HS-5 (cell line): ENCODE measurements at places on chromosomes 2 and 18.

- DNase-seq = no peak
These were observed 29.3 kb downstream of the FHOD3 start for GRCh38 chr18:36326771-36327170.

DNA sequence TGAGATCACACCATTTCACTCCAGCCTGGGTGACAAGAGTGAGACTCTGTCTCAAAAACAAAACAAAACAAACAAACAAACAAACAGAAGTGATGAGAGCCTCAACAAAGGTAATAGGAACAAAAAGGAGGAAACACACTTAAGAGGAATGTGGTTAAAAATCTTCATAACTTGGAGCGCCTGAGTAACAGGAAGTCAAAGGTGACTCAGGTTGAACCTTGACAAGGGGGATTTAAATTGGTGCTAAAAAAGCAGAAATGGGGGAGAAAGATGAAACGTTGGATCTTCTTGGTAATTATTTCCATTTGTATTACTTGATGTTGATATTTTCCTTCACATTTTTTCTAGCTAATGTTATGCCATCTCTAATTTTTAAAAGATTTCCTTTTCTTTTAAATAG, 318.5 kb upstream of the TCF4 start:
- no peak for DNase-seq

DNA sequence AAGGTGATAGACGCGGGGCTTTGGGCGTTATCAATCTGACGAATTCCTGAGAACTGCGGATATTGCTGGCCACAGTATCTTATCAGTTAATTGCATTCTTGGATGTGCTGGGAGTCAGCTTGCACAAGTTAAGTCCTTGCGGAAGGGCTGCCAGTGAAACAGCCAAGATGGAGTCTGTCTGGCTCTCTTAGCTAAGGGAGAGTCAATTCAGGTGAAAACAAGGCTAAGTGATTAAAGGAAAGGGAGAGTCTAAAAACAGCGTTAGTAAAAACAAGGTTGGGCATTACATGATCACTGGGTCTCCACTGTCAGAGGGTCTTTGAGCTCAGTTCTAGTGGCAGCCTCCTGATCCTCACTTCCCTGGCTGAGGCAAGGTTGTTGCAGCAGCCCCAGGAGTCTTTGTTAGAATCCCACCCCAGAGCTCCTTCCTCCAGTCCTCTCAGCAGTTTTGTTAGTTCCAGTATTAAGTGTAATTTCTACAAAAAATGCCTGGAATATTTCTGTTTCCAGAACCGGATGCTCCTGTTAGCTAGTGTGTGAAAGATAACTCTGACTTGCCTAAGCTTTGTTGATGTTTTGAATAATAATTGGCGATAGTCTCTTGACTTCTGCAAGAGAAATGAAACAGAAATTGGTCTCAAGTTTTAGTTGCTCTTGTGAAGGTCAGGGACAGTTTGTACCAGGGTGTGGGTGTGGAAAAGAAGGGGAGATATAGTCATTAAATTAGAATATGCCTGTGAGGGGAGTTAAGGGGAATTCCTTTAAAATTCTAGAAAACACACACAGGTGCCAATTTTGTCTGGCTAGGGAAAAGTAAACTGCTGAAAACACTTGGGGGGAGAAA, 10.6 kb downstream of the CFLAR start:
- no peak for DNase-seq

GRCh38 chr18:59547581-59548182, 149.5 kb downstream of the CCBE1 start:
- DNase-seq = no peak

GRCh38 chr2:157264099-157264498, 6.6 kb downstream of the GALNT5 start:
- DNase-seq = no peak

DNA sequence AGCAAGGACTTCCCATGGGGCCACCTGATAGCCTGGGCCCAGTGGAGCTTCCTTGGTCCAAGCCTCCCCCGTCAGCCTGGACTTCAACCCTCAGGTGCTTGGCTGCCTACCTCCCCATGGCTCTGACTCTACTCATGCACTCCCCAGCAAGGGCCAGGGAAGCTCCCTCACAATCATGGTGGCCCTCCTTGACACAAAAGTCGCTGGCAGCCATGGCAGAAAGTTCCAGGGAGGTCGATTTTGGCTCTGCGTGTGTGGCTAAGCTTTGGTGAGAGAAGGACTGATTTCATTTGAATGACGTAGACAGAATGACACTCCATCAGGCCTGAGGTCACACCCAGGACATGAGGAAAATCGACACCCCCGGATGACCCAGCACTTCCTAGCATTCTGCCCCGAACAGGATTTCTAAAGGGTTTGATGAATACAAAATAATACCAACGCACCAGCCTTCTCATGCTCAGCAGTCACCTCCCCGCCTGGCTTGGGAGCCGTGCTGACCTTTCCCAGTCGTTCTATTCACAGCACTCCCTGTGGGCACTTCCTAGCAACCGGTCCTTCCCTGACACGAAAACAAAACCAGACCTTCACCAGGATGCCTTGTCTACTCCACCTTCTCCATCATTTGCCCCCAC, 52.7 kb downstream of the LBH start:
- DNase-seq = no peak

- DNase-seq = no peak
These were observed 55.0 kb downstream of the IMPA2 start for GRCh38 chr18:12036201-12036751.

DNA sequence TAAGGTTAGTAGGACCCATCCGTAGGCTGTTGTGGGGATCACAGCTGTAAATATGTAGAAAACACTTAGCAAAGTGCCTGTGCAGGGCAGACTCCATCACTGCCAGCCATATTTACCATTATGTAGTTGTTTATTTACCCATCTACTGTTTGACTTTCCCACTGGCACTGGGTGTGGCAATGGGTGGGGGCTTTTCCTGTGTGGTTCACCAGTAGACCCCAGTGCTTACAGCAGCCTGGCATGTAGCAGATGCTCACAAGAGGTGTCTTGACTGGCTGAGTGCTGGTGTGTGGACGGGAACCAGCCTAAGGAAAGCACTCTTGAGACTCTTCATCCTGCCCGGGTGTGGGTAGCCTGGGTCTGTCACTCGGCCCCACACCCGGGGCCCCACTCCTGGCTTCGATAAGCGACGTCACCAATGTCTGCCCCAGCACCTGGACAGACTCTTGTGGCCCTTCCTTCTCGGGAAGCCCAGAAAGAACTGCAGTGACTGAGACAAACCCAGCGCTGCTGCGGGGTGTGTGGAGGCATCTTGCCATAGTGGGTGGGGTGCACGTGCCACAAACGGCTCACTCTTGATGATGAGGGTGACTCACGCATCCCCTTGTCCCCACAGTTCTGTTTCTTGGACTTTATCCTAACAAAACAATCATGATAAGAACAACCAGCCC, 78.3 kb downstream of the HDAC4 start:
- no peak for DNase-seq

DNA sequence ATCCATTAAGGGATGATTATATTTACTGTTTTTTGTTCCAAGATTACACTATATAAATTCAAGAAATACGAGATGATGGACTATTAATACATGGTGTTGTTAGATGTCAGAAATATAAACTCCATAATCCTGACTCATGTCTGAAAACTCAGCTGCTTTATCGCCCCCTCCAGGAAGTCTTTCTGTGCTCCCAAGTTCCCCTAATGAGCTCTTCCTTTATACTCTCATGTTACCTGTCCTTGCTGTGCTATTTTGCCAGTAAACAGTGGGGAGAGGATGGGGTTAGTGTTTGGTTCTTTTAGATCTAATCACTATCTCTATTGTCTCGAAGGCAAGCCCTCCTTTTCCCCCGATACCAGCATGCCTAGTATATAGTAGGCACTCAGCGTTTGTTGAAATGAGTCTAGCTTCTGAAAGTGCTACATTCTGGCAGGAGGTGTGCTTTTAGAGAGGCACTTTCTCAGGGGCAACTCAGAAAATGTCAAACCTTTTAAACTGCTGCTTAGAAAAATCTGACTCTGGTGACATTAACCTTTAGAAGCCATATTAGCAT, 21.4 kb upstream of the BARD1 start:
- no peak for DNase-seq

DNA sequence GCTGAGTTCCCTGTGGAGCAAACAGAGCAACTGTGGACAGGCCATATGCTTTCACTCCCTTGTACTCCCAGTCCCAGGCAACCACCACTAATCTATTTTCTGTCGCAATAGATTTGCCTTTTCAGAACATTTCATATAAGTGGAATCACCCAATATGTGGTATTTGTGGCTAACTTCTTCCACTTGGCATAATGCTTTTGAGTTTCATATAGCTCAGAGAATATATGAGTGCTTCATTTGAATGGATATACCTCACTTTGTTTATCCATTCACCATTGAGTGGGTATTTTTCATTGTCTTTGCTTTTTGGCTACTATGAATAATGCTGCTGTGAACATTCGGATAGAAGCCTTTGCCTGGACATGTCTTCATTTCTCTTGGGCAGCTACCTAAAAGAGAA, 151.9 kb downstream of the CERS6 start:
- peak; percentile 6 for DNase-seq

- DNase-seq = no peak
These were observed 66.5 kb downstream of the SOWAHC start for GRCh38 chr2:109680523-109681297.

DNA sequence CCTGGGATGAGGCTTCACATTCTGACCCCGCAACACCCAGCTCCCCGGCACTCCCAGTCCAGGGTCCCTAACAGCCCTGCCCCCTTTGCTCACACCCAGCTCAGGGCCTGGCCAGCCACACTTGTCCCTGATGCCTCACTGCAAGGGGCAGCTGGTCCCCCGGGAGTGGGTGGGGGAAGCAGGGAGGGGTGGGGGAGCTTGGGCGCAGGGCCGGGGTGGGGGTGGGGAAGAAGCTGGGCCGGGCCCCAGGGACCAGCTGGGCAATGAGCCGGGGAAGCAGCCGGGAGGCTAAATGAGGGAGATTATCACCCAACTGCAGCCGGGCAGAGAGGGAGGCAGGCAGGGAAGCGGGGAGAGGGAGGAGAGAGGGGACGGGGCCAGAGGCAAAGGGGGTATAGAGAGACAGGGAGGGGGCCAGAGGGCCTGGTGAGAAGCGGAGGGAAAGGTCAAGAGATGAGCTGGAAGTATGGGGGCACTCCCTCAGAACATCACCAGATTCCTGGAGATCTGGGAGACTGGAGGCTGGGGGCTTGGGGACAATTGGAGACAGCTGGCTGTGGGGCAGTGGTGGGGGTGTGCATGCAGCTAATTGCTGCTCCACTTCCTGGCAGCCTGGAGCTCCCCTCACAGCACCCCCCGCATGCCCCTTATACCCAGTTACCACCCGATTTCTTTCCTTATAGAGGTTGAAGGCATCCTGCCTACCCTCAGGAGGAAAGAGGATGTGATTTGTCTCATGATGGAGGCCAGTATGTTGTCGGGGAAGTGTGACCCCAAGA, 2.5 kb upstream of the ASIC4 start:
- DNase-seq = no peak

DNA sequence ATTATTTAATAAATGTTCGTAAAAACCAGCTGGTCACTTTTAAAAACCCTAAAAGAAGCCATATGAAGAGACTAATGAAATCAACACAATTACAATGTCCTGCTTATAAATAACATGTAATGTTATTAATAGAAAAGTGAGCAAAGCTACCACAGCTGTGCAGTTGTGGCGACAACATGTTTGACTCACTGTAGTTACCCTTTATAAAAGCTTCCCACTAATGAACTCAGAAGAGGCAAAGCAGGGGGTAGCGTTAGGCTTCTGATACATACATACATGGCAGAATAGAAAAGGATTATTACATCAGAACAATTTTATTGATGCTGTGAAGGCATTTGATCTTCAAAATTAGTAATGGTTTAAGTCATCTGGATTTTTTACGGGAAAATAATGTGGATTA, 219.7 kb downstream of the SLC4A10 start:
- DNase-seq = no peak

- peak; percentile 9 for DNase-seq
These were observed 350.6 kb upstream of the VRK2 start for GRCh38 chr2:57696016-57696415.

DNA sequence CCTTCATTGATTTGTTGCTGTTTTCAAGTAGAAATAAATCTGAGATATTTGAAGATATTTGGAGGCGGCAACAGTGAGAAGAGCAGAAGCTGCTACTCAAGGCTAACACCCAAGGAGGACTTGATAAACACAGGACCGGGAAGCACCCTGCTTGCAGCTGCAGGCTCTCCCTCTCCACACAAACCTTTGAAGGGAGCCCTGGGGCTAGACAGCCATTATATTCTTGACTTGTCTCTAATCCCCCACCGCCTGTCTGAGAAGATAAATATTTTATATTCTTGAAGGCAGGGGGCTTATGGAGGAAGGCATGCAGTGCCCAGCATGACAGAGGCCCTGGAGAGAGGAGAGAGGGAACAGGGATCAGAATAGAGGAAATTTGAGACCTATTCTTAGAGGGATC, 50.9 kb upstream of the SMAD2 start:
- no peak for DNase-seq

DNA sequence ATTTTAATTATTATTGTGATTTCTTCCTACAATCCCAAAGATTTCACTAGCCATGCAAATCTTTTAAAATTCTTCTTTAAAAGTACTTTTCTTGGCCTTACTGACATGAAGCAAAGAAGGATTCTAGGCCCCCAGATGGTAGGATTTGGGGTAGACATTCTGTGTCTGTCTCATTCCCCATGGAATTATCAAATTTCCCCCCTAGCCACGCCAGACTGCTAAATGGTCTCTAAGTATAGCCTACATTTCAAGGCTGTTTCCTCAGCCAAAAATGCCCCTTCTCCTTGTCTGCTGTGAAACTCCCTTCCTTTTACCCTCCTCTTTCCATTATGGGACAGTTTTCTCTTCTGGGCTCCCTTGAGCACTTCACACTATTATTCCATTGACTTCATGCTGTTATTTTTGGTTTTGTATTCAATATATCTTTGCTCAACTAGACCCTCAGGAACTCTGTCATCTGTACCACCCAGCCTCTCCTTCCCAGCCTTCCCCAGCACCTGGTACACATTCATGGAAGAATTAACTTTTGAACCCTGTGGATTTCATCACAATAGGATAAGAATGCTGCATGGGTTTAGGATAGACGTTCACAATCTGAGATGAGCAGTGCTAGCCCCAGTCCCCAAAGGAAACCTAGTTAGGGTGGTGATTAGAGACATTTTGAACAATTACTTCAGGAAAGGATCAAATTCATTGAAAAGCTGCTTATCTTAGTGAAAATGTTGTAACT, 21.5 kb upstream of the CYP1B1 start:
- DNase-seq = no peak

- peak; percentile 61 for DNase-seq
These were observed 11.9 kb upstream of the CRYGA start for GRCh38 chr2:208175069-208175839.

- no peak for DNase-seq
These were observed 89.3 kb downstream of the MBD5 start for GRCh38 chr2:148110184-148110583.

- DNase-seq = no peak
These were observed 259.3 kb upstream of the NT5C1B start for GRCh38 chr2:18848646-18849045.

- DNase-seq = no peak
These were observed 163.5 kb upstream of the POU3F3 start for GRCh38 chr2:104690255-104690984.

- DNase-seq = no peak
These were observed 296.4 kb downstream of the CYP26B1 start for GRCh38 chr2:71851094-71851750.
